Endothelial cell (in vitro differentiated cells): ENCODE measurements at places on chromosomes 4 and X. TPM values are rescaled to one million over a fixed set of nuclear protein-coding genes. Genes with fewer than 3 reads are reported as not detected.

GRCh38 chr4:42331914-42332368 is 65.3 kb upstream of the SHISA3 start:
- DNase-seq = no peak

GRCh38 chr4:153645183-153645582 is 38.9 kb upstream of the TLR2 start:
- DNase-seq = no peak

DNA sequence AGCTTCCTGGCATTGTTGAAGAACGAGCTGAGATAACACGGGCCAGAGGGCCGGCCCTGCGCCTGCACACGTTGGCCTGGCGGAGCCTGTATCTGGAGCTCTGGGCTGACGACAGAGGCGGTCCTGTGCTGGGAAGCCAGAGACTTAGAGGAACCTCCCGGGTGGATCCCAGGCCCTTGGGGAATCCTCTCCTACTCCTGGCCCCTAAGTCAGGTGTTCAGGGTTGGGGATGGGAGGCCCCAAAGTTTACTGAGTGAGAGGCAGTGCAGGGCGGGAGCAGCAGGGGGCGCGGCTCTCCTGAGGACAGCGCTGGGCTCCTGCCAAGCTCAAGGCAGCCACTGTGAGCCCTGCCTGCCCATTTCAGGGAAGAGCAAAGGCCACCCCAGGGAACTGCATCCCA is 2.5 kb upstream of the HTRA3 start:
- peak; percentile 67 for DNase-seq

DNA sequence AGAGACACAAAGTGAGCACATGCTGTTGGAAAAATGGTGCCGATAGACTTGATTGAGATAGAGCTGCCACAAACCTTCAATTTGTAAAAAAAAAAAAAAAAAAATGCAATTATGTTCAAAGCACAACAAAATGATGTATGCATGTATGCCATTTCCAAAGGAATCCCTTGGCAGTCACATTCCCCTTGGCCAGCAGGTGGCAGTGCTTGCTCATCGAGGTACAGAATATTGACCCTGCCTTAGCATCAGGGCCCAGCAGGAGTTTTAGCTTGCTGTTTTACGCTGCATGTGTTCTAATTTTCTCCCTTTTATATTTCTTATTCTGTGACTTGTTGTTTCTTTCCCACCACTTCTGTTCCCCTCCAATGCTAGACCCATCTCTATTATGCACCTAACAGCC is 34.5 kb upstream of the CYBB start:
- DNase-seq = peak; percentile 65

DNA sequence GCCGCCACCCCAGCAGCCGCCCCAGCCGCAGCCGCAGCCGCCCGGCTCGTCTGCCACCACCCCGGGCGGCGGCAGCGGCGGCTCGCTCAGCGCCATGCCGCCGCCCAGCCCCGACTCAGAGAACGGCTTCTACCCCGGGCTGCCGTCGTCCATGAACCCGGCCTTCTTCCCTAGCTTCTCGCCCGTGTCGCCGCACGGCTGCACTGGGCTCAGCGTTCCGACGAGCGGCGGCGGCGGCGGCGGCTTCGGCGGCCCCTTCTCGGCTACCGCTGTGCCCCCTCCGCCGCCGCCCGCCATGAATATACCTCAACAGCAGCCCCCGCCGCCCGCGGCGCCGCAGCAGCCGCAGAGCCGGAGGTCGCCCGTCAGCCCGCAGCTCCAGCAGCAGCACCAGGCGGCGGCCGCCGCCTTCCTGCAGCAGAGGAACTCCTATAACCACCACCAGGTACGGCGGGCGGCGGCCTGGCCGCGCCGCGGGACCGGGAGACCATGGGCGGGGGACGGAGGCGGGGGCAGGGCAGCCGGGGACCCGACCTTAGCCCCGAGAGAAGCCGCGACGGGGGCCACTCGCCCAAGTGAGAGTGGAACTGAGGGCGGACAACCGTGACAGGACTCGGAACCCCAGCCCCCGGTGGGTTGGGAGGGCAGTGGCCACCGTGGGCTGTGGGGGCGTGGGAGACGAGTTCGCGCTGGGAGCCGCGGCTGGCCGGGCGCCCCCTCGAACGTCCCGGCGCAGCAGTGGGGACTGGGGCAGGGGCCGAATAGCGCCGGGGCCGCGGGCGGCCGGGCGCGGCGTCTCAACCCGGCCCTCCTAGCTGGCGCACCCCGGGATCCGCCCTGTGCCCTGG is 1.8 kb downstream of the CPEB2 start:
- peak; percentile 54 for DNase-seq

GRCh38 chrX:143635915-143636314 is at the start of gene SLITRK4:
Gene SLITRK4, minus strand, starts transcription at chrX:143636101. Its CDS starts 4,993 bp downstream, at chrX:143631108.
- DNase-seq = peak; percentile 50

GRCh38 chr4:34534916-34535315 is 1709.4 kb downstream of the ARAP2 start:
- no peak for DNase-seq

GRCh38 chrX:101171883-101172400 is 47.6 kb upstream of the DRP2 start:
- DNase-seq = no peak

The HAND2 gene
- total RNA-seq = 1.5 TPM

The TENM3 gene
- 29.7 TPM for total RNA-seq

The TLL1 gene
- total RNA-seq = 48.0 TPM

The USP17L10 gene
- not detected for total RNA-seq

The PNMA6A gene
- total RNA-seq = 1.3 TPM

The APLN gene
- 3.5 TPM for total RNA-seq

The USP26 gene
- not detected for total RNA-seq

The DACH2 gene
- total RNA-seq = 0.08 TPM
